Immature natural killer cell (primary cell): ENCODE measurements at places on chromosomes 11 and 22.
A peak's percentile ranks its signal among the peaks of the same experiment; 100 is the strongest.

GRCh38 chr11:62959422-62959980 is 25.3 kb downstream of the SLC22A6 start:
- no peak for DNase-seq

GRCh38 chr11:78216021-78216420 is 27.3 kb downstream of the USP35 start:
- no peak for DNase-seq

- DNase-seq: no peak
Observed at GRCh38 chr11:65429068-65429681, 6.6 kb downstream of the NEAT1 start.

DNA sequence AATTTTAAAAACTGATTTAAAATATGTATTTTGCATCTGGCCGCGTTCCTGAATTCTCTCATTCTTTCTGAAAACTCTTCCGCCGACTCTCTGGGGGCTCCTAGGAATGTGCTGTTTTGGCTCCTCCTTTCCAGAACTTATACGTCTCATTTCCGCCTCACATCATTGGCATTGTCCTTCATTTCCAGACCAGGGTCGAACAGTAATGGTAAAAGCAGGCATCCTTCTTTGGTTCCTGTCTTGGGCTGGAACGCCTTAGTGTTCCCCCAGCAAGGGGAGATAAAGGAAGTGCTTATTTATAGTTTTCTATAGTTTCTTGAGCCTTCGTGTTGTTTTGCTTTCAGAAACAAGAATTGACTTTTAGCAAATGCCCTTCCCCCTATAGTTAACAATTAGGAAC is 10.9 kb upstream of the TNNT3 start:
- DNase-seq: no peak

GRCh38 chr22:42472671-42473070 is 40.5 kb upstream of the NFAM1 start:
- no peak for DNase-seq

- no peak for DNase-seq
Observed at GRCh38 chr11:57729479-57729878, 11.8 kb upstream of the SELENOH start.

DNA sequence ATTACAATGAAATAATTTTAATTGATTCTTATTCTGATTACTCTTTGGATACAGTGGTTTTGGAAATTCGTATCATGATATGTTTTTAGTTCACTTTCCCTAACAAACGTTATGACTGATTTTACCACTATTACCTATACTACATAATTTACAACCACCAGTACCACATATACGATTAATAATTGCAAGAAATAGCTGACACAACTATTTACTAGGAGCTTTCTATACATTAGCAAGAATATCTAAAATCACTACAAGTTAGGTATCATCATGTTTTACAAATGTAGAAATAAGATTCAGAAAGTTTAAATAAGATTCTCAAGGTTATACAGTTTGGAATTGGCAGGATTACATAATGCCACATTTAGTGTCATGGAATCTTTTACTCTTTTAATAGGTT is 1401.1 kb upstream of the RAG2 start:
- no peak for DNase-seq

DNA sequence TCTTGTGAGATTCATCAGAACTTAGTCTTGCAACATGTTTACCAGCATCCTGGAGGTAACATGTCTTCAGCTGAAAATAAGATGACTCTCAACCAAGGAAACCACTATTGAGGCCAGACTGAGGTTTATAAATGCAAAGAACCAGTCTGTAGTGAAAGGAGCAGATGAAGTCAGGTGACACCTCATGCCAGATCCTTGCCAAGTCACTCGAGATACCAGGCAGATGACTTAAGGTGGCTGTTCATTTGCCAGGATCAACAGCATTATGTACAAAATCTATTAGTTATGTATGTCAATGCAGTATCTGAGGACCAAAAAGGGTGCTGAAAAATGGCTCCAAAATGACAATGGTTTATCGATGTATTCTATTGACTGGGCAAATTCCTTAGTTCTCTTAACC is 100.0 kb upstream of the SOX6 start:
- no peak for DNase-seq

DNA sequence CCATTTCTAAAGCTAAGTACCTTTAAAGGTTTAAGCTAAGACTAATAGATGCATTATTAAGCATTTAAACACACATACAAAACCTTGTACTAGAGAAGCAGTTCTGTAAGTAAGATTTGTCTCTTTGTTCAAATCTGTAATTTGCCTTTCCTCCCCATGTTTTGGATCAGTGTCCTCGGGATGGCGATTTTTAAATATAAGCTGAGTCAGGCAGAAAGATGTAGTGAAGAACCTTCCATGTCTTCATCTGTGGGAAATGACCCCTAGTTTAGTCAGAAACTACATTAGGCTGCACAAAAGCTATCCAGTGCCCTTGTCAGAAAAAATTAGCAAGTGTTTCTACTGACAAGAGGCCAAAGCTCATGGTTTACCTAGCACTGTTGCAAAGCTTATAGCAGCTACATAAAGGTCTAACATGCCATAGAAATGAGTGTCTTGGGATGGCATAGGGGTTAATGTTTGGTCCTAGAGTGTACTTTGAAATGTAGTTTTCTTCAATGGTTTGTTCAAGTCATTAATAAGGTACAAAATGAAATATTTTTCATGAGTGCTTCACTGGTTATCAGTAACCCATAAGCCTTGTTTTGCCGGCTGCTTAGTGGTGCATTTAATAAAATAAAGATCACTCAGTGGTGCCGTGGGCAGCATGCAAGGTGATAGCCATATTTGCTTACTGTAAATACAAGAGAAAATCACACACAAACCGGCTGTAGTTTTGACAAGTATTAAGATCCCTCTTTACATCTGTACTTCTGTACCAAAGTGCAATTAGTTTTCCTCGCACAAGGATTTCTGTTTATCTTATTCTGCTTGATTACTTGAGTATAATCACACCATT is 139.8 kb downstream of the ELP4 start:
- DNase-seq: no peak

- no peak for DNase-seq
Observed at GRCh38 chr11:69078930-69079605, 30.3 kb downstream of the TPCN2 start.

DNA sequence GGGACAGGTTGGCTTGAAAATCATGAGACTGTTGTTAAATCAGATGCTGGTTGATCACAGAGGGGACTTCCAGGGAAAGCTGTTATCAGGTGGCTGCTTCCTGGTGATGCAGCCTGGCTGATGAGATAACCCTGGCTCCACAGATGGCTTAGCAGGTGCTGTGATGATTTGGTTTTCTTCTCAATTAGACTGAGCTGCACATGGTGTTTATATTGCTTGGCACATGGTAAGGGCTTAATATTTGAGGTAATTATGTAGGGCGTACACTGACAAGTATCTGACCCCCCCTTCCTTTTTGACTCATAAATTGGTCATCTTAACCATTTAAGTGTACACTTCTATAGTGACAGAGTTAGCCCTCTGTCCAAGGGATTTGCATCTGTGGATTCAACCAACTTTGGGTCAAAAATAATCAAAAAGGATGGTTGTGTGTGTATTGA is 7.0 kb downstream of the RPS3 start:
- no peak for DNase-seq

GRCh38 chr11:120577624-120578363 is 66.2 kb downstream of the GRIK4 start:
- DNase-seq: no peak

DNA sequence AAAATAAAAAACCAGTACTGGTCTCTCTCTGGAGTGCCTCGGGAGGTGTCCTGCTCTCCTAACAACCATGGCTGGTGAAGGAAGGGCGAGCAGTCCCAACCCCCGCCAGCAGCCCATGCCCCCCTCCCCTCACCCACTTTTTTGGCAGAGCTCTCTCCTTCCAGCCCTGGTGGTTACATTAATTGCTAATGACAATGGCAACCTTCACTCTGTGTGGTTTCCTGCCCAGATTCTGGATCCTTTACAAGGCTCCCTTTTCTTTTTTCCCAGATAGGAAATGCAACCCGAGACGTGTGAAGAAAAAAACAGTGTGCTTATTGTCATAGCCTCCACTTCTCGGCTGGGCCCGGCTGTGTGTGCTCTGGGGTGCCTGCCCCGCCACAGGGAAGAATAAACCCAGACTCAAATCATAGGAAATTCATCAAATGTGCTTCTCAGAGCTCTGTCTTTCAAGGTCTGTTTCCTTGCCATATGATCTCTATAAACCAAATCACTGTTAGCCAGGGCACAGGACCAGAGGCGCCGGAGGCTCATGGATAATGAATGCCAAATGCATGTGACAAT is 513.0 kb downstream of the SOX6 start:
- no peak for DNase-seq

- no peak for DNase-seq
Observed at GRCh38 chr22:44224166-44224565, 43.4 kb downstream of the PARVG start.

DNA sequence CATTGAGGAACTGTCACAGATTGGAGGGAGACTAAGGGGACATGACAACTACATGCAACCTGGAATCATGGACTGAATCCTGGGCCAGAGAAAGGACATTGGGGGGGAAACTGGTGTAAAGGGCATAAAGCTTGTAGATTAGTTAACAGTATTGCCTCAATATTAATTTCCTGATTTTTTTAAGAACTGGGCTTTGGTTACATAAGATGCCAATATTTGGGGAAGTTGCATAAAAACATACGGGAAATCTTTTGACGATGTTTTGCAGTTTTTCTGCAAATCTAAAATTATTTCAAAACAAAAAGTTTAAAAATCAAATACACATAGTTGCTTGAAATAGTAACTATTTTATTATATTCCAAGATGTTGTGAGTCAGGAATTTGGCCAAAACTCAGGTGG is 2.9 kb upstream of the FOLR3 start:
- no peak for DNase-seq

GRCh38 chr11:22192289-22192641 is 620 bp upstream of the ANO5 start:
- DNase-seq: no peak

- DNase-seq: no peak
Observed at GRCh38 chr11:119539583-119539982, 116.6 kb upstream of the THY1 start.

- no peak for DNase-seq
Observed at GRCh38 chr11:68996376-68997123, 15.8 kb upstream of the MRGPRD start.

DNA sequence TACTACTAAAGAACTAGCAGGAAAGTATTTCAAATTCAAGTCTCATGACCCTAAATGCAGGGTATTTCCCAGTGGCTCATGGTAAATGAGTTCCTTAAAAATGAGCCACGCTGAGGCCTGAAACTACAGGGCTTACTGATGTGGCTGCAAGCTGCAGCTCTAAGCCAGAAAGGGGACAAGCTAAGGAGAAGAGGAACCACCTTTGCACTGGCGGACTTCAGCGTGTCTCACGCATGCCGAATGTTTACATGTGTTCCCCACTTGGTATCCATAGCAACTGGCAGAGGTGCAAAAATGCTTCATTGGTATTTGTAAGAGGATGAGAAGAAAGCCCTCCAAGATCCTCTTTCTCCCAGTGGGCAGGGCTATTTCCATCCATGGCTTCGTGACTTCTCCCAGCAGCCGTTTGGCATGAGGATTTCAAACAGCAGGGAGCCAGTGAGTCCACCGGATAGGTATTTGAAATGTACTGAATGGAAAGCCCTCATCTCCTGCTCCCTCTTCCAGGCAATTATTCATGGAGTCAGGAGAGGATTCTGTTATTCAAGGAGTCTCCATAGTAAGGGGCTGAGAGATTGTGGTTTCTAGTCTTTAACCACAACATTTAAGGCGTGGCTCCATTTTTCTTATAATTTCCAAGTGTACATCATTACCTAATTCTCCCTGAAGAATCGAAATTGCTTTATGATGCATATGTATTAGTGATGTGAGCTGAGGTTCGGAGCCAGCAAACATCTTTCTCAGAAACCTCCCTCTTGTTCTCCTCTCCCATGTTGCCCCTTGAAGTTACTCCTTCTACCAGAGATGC is 55.3 kb upstream of the CD44 start:
- peak; percentile 79 for DNase-seq
